ENCODE measurements at places on chromosomes 1 and 21. TPM values are rescaled to one million over a fixed set of nuclear protein-coding genes. Genes with fewer than 3 reads are reported as not detected.

Gene CFAP45
- total RNA-seq = 0.63 TPM

Gene SRGAP2
- total RNA-seq = 82.5 TPM

Gene GCSAML
- total RNA-seq = not detected

Gene CAMTA1
- total RNA-seq = 73.3 TPM

Gene RAB42
- total RNA-seq = not detected

Gene CLDN17
- not detected for total RNA-seq

Gene DBT
- total RNA-seq = 13.6 TPM
